HepG2 (cell line): ENCODE measurements at places on chromosomes 3 and 15. TPM values are rescaled to one million over a fixed set of nuclear protein-coding genes. Genes with fewer than 3 reads are reported as not detected.

- peaks cover 17% of the 10 kb centered on the region; the same call in 2 of the 3 replicates for H3K27me3 ChIP-seq
- no peak overlapping the region for H3K27ac ChIP-seq
- peaks cover 55% of the 10 kb centered on the region for H3K4me1 ChIP-seq
- DNase-seq, result no peak
- no peaks in the 10 kb centered on the region for H3K36me3 ChIP-seq
Observed at GRCh38 chr3:170487031-170487430, 68.4 kb downstream of the CLDN11 start.

- H3K27ac ChIP-seq, result no peak overlapping the region
- H3K4me1 ChIP-seq, result no peaks in the 10 kb centered on the region
- no peak overlapping the region for H3K4me3 ChIP-seq
- no peaks in the 10 kb centered on the region for H3K27me3 ChIP-seq
Observed at GRCh38 chr3:196399485-196399945, 32.7 kb downstream of the UBXN7 start.

GRCh38 chr3:133479895-133480669, 80.2 kb downstream of the BFSP2 start:
- H3K4me1 ChIP-seq, result peaks cover 6% of the 10 kb centered on the region; the same call in 1 of the 2 replicates
- no peak overlapping the region for H3K4me3 ChIP-seq
- no peak overlapping the region for H3K27ac ChIP-seq
- no peaks in the 10 kb centered on the region; the same call in 1 of the 3 replicates for H3K27me3 ChIP-seq
- no peaks in the 10 kb centered on the region for H3K36me3 ChIP-seq

DNA sequence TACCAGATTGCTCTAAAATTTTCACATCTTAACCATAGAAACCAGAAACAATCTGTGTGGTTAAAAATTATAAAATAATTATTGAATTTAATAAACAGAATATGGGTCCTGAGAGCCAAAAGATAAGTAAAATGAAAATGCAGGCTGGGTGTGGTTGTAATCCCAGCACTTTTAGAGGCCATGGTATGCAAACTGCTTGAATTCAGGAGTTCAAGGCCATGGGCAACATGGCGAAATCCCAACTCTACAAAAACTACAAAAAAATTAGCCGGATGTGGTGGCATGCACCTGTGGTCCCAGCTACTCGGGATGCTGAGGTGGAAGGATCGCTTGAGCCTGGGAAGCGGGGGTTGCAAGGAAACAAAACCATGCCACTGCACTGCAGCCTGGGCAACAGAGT, 236.1 kb downstream of the STAG1 start:
- peak; percentile 39 for DNase-seq
- no peak overlapping the region for H3K4me3 ChIP-seq
- H3K36me3 ChIP-seq, result no peaks in the 10 kb centered on the region; the same call in 2 of the 3 replicates
- H3K27me3 ChIP-seq, result no peaks in the 10 kb centered on the region
- no peak overlapping the region for H3K27ac ChIP-seq

GRCh38 chr3:42961633-42962032, 17.5 kb upstream of the GASK1A start:
- no peak overlapping the region for H3K4me3 ChIP-seq
- H3K36me3 ChIP-seq, result no peaks in the 10 kb centered on the region
- H3K27ac ChIP-seq, result no peak overlapping the region
- no peaks in the 10 kb centered on the region for H3K27me3 ChIP-seq
- DNase-seq, result peak; percentile 42
- no peaks in the 10 kb centered on the region for H3K4me1 ChIP-seq

DNA sequence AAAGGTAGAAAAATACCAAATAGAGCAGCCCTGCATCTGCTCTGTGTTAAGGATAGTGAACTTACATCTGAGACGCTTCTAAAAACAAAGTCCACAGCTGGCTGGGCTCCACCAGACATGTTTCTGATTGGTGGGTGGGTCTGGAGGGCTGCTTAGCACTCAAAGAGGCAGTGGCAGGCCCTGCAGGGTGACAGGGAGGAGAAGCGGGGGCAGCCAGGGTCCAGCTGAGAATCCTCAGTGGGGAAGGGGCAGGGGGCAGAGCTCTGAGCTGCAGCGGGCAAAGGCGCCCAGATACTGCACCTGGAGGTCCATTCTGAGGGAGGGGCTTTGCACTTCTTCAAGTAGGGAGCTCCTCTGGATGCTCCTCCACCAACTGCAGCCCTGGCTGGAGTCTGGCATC, 28.1 kb downstream of the PRR23E start:
- H3K36me3 ChIP-seq, result no peaks in the 10 kb centered on the region
- no peak overlapping the region for H3K4me3 ChIP-seq
- DNase-seq, result no peak
- H3K27me3 ChIP-seq, result peaks cover 2% of the 10 kb centered on the region; the same call in 1 of the 2 replicates
- H3K27ac ChIP-seq, result no peak overlapping the region

- H3K4me1 ChIP-seq, result peaks cover 30% of the 10 kb centered on the region
- H3K36me3 ChIP-seq, result peaks cover 9% of the 10 kb centered on the region; the same call in 2 of the 3 replicates
- H3K27me3 ChIP-seq, result no peaks in the 10 kb centered on the region
- no peak overlapping the region for H3K27ac ChIP-seq
Observed at GRCh38 chr3:23921052-23921511, 4.2 kb downstream of the RPL15 start.

DNA sequence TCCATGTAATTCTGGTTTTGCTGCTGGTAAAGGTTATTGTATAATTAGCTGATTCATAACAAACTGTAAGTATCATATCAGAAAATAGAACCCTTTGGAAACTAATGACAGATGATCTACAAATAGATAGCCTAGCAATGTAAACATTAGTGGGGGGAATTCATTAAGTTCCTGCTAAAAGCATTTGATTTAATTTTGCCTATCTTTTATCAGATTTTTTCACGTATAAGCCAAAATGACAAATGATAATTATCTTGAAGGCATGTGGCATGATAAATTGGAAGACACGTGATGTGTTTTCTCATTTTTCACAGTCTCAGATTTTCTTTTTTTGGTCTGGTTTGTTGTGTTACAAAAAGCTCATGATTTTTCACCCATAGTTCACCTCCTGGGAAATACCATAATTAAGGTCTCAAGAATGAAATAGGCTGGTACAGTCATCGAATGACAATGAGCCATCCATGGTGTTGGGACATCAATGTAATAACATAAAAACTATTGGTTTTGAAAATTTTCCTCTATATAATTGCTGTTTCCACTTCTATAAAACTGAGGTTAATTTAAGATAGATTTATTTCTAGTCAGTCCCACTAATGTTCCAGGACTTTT, 325.9 kb upstream of the TBL1XR1 start:
- H3K4me1 ChIP-seq, result peaks cover 64% of the 10 kb centered on the region
- H3K4me3 ChIP-seq, result no peak overlapping the region
- peak overlapping the region; percentile 56 for H3K27ac ChIP-seq
- no peaks in the 10 kb centered on the region for H3K27me3 ChIP-seq
- no peaks in the 10 kb centered on the region for H3K36me3 ChIP-seq

- H3K4me1 ChIP-seq, result peaks cover 44% of the 10 kb centered on the region
- peak overlapping the region; percentile 96 for H3K27ac ChIP-seq
- H3K4me3 ChIP-seq, result peak overlapping the region; percentile 88
- DNase-seq, result peak; percentile 35
- peaks cover 12% of the 10 kb centered on the region for H3K36me3 ChIP-seq
Observed at GRCh38 chr3:40309925-40310695, 603 bp downstream of the EIF1B start.

DNA sequence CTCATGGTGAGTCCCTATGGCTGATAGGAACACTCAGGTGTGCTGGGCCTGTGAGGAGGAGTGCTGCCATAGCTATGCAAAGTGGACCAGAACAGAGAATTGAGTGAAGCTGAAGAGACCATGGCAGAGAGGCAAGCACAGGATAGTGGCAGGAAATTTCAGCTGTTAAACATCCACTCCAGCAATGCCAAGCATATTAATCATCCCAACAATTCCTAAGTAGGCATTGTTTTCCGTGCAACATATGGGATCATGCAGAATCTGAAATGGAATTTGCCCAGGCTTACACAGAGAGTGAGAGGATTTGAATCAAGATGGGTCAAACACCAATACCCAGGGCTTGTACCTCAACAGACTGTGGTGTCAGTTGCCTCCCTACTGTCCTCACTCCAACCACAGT, 582.6 kb upstream of the UBE2E2 start:
- no peaks in the 10 kb centered on the region for H3K36me3 ChIP-seq
- H3K4me1 ChIP-seq, result no peaks in the 10 kb centered on the region
- DNase-seq, result no peak
- no peak overlapping the region for H3K4me3 ChIP-seq

GRCh38 chr3:75332794-75333193, 331.3 kb upstream of the FRG2C start:
- no peak overlapping the region for H3K27ac ChIP-seq
- no peaks in the 10 kb centered on the region for H3K4me1 ChIP-seq
- 0 out of 2 replicates have a peak, but pooled peaks cover 2% of the 10 kb centered on the region for H3K27me3 ChIP-seq
- H3K4me3 ChIP-seq, result no peak overlapping the region
- DNase-seq, result no peak
- H3K36me3 ChIP-seq, result no peaks in the 10 kb centered on the region

- H3K27ac ChIP-seq, result no peak overlapping the region
- DNase-seq, result no peak
- H3K27me3 ChIP-seq, result no peaks in the 10 kb centered on the region
- H3K4me1 ChIP-seq, result peaks cover 49% of the 10 kb centered on the region
- H3K36me3 ChIP-seq, result no peaks in the 10 kb centered on the region
Observed at GRCh38 chr3:30341079-30341478, 265.3 kb upstream of the TGFBR2 start.

- no peaks in the 10 kb centered on the region for H3K36me3 ChIP-seq
- no peak overlapping the region for H3K4me3 ChIP-seq
- DNase-seq, result no peak
- no peaks in the 10 kb centered on the region for H3K27me3 ChIP-seq
- H3K27ac ChIP-seq, result no peak overlapping the region
Observed at GRCh38 chr3:3196148-3196861, 16.8 kb upstream of the CRBN start.

DNA sequence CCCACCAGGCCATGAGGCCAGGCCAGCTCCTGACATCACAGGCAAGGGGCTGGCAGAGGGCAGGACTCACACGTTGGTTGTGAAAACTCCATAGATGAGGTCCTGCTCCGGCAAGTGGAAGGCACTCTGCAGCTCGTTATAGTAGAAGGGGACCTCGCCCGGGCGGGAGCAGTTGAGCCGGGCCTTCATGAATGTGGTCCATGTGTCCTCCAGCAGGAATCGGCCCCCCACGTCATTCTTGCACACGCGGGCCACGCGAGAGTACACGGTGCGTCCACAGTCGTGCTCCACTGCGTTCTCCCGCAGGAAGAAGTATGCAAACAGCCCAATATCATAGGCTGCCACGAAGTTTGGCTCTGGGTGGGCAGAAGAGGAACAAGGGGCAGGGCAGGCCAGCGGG, 101.2 kb downstream of the SEMA5B start:
- no peaks in the 10 kb centered on the region for H3K36me3 ChIP-seq
- no peak for DNase-seq
- peaks cover 26% of the 10 kb centered on the region for H3K4me1 ChIP-seq
- no peak overlapping the region for H3K27ac ChIP-seq

DNA sequence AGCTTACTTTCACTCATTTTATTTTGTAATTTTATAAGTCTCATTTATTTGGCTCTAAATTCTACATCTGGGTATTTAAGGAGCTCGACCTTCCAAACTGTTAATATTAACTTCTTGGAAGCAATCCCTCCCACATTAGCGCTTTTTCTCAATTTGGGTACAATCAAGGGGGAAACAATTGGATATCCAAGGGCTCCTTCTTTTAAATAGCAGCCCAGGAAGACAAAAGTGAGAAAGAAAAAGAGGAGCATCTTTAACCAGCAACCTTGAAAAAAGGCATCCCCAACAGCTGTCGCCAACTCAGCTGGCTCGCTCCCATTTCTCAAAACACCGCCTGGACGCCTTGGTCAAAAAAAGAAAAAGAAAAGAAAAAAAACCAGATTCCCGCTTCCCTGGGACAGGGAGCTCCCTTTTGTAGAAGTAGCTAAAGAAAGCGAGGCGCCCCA, 873 bp downstream of the C3orf70 start:
- peaks cover 26% of the 10 kb centered on the region for H3K27me3 ChIP-seq
- peak overlapping the region; percentile 51 for H3K4me3 ChIP-seq
- no peak overlapping the region for H3K27ac ChIP-seq
- DNase-seq, result no peak
- H3K36me3 ChIP-seq, result no peaks in the 10 kb centered on the region
- peaks cover 32% of the 10 kb centered on the region for H3K4me1 ChIP-seq

- no peak for DNase-seq
- H3K4me1 ChIP-seq, result peaks cover 20% of the 10 kb centered on the region
- H3K27me3 ChIP-seq, result no peaks in the 10 kb centered on the region
- H3K36me3 ChIP-seq, result no peaks in the 10 kb centered on the region
- no peak overlapping the region for H3K27ac ChIP-seq
Observed at GRCh38 chr15:75718328-75718727, 5.7 kb upstream of the CSPG4 start.

- H3K27ac ChIP-seq, result no peak overlapping the region
- H3K4me3 ChIP-seq, result no peak overlapping the region
- H3K27me3 ChIP-seq, result no peaks in the 10 kb centered on the region
- no peaks in the 10 kb centered on the region for H3K36me3 ChIP-seq
- DNase-seq, result peak; percentile 30
Observed at GRCh38 chr15:78177447-78177873, 28.3 kb downstream of the IDH3A start.

DNA sequence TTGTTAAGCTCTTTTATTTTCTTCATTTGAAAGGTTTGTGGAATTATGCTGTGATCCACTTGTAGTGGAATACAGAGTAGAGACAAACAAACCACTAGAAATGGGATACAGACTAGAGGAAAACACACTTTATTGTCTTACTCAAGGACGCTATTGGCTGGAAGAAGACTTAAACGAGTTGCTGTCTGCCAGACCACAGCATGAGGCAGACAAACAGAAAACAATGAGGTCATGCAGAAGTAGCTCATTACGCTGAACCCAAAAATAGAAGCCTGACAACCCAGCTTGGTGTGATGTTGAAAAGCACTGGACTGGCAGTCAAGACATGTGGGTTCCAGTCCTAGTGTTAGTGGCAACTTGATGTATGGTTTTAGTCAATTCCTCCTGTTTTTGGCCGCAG, 62.4 kb upstream of the P3H2 start:
- no peak overlapping the region for H3K27ac ChIP-seq
- H3K36me3 ChIP-seq, result no peaks in the 10 kb centered on the region
- H3K27me3 ChIP-seq, result no peaks in the 10 kb centered on the region
- DNase-seq, result no peak
- no peaks in the 10 kb centered on the region for H3K4me1 ChIP-seq
- H3K4me3 ChIP-seq, result no peak overlapping the region

GOLGA6L1 gene
- not detected in 2 replicates for polyA plus RNA-seq

CHCHD4 gene
- polyA plus RNA-seq, result 13.3 and 15.8 TPM in 2 replicates

CMTM8 gene
- 15.2 and 15.8 TPM in 2 replicates for polyA plus RNA-seq

GOLGA8Q gene
- 0.09 and 0.22 TPM in 2 replicates for polyA plus RNA-seq

MYO9A gene
- polyA plus RNA-seq, result 4.8 and 5.8 TPM in 2 replicates

STRIT1 gene
- not detected in 2 replicates for polyA plus RNA-seq

SCAPER gene
- 4.3 and 4.5 TPM in 2 replicates for polyA plus RNA-seq
